ENCODE measurements at places on chromosomes 3 and 15.
A peak's percentile ranks its signal among the peaks of the same experiment; 100 is the strongest.

DNA sequence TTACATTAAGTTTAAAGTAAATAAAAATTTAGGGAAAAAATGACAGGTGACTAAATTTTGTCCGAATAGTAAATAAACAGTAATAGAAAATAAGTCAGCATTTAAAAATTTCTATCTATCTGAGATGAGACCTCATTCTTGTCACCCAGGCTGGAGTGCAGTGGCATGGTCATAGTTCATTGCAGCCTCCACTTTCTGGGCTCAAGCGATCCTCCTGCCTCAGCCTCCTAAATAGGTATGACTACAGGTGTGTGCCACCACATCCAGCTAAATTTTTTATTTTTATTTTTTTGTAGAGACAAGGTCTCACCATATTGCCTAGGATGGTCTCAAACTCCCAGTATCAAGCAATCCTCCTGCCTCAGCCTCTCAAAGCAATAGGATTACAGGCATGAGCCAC, 7.8 kb downstream of the KPNA4 start:
- DNase-seq, result no peak

DNA sequence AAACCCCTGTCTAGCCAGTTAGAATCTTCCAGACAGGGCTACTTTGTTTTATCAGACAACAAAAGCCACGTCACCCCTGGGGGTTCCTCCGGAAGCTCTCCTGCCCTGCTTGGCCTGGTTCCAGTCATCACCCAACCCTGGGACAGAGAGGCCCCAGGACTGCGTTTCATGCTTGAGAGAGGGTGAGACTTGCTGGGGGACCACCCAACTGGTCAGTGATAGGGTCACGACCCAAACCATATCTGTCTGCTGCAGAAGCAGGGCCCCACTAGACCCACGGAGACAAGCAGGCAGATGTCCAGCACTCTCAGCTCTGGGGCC, 1.2 kb downstream of the NT5DC2 start:
- DNase-seq, result no peak

DNA sequence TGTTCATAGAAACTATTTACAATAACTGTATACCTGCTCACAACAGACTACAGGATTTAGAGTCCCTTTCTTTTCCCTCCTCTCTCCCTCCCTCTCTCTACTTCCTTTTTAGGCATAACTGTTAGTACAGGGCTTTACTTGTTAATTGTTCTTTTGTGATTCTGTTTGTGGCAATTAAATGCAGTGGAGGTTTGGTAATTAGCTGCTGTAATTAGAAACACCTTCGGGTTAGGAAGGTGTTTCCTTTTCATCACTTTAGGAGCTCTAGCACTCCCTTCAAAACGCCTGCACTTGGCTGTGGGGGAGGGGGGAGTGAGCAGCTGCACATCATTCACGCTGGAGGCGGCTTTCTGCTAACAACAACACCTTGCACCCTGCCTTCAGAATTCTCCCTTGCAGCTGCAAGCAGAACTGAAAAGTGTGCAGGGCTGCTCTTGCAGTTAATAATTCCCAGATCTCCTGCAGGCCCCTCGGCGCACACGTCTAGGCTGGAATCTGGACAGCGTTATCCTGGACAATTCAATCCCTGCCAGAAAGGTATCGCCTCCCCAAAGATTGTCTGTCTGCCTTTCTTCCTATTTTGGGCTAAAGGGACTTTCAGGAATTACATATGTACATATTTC, 242.6 kb upstream of the RGMA start:
- peak; percentile 55 for DNase-seq

DNA sequence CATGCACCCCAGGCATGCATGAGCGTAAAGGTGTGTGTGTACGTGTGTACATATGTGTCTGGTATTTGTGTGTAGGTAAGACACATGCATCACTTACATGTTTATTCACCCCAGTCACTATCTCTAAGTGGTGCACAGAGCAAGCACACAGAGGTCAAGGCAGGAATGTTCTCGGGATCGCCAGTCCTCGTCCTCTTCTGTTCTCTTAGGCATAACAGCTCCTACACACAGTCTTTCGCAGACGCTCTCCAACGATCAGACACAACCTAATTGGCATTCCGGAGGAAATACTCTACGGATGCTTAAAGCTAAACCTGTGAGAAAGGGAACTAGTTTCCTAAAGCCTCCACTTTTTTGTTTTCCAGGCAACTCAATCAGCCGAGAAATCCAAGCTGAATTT, 95.9 kb downstream of the ADAMTS17 start:
- DNase-seq, result no peak

DNA sequence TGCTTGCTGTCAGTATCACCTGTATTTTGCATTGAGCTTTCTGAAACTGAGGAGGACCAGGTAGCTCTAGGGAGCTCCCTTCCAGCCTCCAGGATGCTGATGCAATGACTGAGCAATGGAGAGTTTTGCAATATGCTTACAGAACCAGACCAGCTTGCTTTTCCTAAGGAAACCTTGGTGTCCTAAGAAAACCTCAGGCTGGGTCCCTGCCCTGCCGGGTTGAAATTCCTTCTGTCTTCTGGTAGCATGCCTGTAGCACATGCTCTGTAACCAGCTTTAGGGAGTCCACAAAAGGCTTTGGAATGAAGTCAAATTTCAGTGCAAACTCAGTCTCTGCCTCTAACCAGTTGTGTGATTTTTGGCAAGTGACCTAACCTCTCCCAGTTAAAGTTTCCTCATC, 65.8 kb upstream of the GSK3B start:
- no peak for DNase-seq

DNA sequence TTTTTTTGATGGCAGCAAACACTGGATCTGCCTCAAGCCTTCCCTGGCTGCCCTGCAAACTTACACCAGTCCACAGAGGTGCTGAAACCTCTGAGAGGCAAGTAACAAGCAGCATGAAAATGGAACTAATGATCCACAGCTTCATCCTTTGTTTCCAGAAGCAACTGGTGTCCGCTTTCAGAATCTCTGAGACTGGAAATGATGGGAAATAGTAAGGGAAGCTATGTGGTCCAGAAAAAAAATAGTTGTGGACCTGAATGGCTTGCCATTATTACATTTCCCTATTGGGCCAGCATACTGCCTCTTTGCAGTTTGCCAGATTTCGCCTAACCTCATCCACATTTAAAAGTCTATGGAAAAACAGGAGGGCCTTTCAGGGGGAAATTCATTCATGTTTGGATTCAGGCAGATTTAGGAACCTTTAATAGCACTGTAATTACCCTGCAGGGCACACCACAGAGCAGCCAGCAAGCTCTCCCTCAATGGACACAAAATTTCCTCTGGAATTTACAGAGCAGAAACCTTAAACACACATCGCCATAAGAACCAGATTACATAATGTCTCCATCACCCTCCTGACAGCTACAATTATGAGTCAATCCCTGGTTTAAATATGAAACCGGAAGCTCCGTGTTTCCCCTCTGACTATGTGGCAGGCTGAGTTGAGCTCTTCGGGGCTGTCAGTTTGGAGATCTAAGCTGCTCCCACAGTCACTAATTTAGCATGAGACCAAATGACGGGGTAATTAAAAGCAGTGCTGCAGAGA, 134.4 kb downstream of the TMCO5A start:
- no peak for DNase-seq

DNA sequence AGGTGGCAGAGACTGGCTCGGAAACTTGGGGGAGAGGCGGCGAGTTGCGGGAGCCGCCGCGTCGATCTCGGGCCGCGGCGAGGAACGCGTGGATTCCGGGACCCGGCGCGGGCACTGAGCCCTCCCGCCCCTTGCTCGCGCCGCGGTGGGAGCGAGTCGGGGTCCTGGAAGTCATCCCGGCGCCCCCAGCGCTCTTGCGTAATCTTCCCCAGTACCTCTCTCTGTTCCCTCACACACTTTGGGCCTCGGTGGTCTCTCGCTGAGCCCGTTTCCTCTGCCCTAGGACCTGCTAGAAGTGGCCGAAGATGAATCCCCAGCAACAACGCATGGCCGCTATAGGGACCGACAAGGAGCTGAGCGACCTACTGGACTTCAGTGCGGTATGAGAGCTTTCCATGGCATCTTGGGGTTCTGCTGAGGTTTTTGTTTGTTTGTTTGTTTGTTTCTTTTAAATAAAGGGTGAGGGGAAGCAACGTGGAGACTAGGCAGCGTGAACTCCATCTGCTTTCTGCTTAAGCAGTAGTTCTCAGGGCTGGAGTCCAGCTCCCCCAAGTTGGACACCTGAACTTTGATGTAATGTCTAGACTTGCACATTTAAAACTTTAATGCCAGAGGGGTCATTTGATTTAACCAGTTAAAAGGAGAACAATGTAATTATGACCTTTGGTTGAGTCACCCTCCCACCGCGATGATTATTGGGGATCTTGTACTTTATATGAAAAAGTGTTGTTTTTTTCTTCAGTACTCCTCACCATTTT, 1.3 kb downstream of the TCF12 start:
- no peak for DNase-seq

- no peak for DNase-seq
Observed at GRCh38 chr3:138901567-138901966, 45.4 kb downstream of the FOXL2 start.

DNA sequence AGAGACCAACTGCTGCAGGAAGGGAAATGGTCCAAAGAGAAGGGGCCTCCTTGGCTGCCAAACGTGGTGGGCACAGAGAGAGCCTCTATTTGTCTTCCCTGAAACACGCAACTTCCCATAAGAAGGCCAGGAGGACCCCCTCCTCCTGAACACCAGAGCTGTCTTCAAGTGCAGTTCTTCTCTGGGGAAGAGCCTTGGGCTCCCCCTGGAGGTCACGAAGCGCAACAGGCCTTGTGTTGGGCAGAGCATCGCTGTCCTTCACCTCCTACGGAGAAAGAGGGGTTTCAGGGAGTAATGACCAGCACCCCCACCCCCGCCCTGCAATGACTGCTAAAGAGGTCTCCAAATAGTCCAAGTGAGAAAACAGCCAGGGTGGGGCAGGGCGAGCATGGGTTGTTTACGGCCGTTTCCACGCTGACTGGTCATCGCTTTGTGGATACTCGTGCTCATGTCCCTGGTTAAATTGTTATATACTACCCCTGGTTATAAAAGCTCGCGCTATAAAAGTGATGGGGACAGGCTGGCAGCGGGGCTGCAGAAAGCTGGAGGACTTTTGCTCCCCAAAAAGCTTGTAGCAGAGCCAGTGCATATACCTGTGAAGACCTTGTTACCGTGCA, 397.5 kb upstream of the ATP10A start:
- no peak for DNase-seq

GRCh38 chr3:130854208-130854864, 39.5 kb upstream of the ATP2C1 start:
- no peak for DNase-seq

- DNase-seq, result no peak
Observed at GRCh38 chr3:147380387-147380951, 25.9 kb downstream of the ZIC4 start.

DNA sequence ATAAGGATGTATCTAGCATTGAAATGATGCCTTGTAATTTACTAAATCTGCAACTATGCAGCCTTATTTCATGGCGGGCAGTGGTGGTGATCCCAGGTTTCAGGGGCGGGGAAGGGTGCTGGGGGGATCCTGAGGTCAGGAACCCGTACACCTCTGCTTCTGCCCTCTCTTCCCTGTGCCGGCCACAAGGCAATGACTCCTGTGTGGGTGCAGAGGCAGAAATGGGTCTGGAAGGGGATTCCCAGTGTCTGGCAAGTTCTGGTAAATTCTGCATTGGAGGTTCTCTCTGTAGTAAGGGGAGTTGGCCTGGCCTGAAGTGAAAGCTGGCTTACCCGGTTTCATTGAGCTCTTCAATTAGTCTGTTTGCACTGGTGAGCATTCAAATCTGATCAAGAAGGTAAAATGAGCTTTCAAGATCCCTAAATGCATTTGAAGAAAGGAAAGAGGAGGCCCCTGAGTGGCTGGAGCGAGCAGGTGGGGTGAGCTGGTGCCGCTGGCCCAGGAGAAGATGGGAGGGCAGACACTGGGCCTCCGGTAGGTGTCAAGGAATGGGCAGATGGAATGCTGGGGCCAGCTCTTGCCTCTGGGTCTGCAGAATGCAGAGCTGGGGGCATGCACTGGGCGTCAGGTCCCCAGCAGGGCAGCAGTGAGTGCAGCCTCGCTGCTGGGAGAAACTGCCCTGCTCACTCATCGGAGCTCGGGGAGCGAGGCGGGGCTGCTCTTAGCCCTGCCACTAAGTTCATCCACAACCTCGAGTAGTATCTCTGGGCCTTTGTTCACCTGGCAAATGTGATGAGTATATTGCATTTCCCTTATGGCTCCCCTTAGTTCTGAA, 13.7 kb downstream of the NRROS start:
- no peak for DNase-seq

DNA sequence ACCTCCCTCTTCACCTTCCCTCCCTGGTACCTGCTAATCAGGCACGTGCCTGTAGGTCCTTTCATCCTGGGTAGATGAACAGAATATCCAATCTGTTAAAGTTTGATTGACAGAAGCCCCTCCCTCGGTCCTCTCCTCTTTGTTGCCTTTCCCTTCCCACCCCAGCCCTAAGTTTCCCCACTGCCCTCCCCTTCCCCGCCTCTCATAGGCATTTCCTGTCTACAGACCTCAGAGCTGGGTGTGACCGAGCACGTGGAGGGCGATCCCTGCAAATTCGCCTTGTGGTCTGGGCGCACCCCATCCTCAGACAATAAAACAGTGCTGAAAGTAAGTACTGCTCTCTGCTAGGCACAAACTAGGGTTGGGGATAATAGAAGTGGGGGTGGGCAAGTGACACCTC, 239.2 kb upstream of the UMPS start:
- no peak for DNase-seq

- no peak for DNase-seq
Observed at GRCh38 chr15:57534281-57534680, 57.4 kb upstream of the MYZAP start.

- DNase-seq, result no peak
Observed at GRCh38 chr15:55829826-55830225, 86.9 kb upstream of the PRTG start.

DNA sequence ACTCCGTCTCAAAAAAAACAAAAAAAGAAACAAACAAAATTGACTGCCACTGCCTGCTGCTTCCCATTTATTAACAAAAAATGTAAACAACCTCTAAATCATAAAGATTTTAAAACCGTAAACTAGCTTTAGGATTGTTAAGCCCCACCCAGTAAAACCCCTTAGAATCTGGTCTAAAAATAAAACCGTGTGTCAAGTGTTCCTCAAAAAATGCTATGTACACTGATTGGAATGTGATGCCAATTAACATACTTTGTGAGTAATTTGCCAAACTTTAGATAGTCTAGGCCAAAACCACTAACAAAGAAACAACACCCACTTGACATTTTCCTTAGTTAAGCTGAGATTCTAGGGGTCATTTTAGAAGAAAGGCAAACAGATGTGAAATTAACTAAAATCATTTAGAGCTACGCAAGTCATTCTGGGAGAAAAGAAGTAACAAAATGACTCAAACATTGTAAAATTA, 5.3 kb downstream of the RAF1 start:
- no peak for DNase-seq

GRCh38 chr3:43087249-43087776, 18.6 kb downstream of the POMGNT2 start:
- no peak for DNase-seq

DNA sequence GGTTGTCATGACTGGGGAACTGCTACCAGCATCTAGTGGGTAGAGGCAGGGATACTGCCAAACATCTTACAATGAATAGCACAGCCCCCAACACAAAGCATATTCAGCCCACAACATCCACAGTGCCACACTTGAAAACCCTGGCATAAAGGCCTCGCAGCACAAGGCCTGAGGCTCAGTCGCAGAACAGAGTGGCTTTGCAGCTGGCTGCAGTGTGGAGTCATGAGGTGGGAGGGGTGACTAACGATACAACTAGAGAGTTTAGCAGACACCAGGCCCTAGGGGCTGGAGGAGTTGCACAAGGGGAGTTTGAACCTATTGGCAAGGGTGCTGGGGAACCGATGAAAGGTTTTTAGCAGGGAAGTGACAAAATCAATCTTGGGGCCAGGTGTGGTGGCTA, 32.1 kb downstream of the GRK7 start:
- no peak for DNase-seq
